SIG-M5 (cell line): ENCODE measurements at places on chromosomes 1 and 21.

GRCh38 chr1:205706601-205707502, 26.5 kb upstream of the SLC45A3 start:
- DNase-seq, result no peak

DNA sequence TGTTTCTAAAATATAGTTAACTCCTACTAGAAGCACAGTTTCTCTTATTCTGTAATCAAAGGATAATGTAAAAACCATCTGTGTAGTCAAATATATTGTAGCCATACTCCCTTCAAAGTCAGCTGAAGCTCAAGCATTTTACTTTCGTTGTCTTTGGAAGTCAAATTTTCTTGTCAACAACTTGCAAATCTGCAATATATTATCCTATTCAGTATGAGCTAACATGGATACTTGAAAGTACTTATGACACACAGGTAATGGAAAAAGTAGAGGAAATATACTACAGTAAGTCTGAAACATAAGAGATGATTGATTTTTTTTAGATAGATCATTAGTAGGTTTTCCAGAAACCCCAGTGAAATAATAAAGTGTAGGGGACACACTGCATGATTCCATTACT, 121.5 kb downstream of the COL24A1 start:
- no peak for DNase-seq

GRCh38 chr1:199691540-199691939, 336.0 kb upstream of the NR5A2 start:
- DNase-seq, result no peak

- DNase-seq, result no peak
These were observed 144.3 kb downstream of the ZSCAN20 start for GRCh38 chr1:33616780-33617179.

- DNase-seq, result no peak
These were observed 158.3 kb downstream of the FGGY start for GRCh38 chr1:59455206-59455605.

DNA sequence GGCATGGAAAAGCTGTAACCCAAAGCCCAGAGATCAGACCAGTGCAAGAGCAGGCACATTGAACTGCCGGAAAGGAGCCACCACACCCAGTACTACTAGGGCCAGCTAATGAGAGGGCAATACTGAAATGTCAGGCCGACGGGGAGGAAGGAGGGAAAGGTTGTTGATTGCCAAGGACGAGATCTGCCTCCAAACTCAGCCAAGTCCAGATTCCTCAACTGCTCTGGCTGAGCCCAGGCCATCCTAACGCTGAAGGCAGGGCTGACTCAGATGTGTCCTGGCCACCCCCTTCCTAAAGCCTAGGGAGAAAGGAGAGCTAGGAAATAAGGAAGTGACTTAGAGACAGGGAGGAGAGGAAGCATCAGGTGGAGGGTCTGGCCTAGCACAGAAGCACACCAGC, 42.1 kb upstream of the IPO9 start:
- no peak for DNase-seq

DNA sequence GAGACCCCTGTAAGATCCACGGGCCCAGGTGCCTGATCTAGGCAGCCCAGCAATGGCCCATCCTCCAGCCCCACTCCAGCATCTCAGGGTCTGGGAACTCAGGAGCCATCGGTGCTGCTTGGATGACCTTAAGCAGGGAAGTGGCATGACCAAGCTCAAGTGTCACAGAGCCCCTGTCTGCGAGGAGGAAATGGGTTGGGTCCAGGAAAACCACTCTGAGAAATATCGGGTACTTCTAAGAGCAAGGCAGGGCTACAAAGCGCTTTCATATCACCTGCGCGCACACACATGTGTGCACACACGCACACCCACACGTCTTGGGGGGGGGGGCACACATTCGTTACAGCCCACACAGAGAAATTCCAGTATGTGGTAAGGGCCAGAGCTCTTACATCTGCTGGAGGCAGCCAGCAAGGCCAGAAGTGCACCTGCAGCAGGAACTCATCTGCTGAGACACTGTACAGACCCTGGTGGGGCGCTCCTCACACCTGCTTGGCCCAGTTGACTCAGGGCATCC, 32.6 kb upstream of the SPOCD1 start:
- no peak for DNase-seq

GRCh38 chr1:161199506-161200139, 769 bp upstream of the ADAMTS4 start:
- DNase-seq, result no peak

- no peak for DNase-seq
These were observed 175.1 kb downstream of the FASLG start for GRCh38 chr1:172833954-172834353.

DNA sequence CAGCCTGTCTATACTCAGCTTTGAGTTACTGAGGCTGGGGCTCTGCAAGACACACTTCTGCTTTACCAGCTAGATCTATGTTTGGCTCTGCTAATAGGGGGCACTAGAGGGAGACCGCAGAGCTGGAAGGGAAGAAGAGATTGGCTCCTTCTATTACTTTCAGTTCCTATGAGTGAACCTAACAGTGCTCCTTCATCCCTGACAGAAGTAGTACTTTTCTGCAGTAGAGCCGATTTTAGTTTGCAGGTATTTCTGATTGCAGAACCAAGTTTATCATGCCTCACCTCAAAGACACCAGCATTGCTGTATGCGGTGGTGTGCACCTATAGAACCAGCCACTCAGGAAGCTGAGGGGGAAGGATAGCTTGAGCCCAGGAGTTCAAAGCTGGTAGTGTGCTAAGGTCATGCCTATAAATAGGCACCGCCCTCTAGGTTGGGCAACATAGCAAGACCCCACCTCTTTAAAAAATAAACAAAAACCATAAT, 5.7 kb upstream of the ZDHHC18 start:
- peak; percentile 75 for DNase-seq

DNA sequence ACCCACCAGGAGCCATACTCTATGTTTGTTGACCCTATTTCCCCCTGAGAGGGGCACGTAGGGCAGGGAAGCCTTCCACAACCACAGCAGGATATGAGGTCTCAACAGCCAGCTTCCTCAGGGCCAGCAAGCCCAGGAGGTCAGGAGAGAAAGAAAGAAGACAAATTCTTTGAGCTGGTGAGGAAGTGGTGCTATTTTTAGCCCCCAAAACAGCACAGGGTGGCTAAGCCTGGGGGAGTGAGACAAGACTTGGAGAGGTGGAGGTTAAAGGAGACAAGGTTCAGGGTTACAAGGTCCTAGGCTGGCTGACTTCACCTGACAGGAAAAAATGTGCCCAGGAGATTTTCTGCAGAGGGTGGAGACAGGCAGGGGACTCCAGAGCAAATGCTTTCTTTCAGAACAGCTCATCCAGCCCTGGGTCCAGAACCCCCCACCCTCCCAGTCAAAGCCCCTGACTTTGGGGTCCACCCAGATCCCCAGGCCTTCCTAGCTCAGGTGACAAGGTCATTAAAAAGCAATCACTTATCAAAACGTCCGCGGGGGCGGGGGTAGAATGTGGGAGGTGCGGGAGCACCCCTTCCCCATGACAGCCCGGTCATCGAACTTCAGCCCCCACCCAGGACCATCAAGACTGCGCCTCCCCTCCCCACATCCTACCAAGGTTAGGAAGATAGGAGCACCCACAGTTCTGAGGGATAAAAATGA, 1.3 kb downstream of the SV2A start:
- no peak for DNase-seq

DNA sequence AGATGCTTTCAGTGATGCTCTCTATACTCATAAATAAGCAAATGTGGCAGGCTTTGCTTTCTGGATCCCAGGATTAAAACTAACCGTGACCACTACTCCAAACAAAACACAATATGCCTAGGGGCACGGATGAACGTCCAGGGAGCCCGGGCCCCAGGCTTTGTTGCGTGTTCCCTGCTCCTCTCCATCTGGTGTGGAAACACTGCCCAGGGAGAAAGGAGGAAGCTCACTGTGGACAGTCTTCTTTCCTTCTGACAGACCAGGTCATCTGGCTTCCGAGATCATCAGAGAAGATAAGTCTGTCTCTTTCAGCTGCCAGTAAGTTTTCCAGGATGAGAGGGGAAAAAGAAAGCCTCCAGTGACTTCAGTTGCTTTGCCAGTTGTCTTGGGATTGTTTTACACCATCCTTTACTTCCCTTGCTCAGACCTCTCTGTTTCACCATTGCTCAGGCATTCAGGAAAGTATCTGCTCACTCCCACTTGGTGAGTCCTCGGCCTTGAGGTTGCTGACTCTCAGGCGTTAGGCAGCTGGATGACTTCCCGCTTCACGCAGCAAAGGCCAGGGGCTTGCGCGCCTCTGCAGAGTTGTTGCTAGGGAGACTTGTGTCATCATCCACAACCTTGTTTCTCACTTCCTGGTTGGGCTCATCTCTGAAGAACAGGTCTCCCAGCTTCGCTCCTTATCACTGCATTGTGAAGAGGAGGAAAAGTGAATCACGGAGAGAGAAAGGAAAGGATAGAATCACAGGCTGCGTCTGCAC, 20.6 kb upstream of the PGD start:
- DNase-seq, result peak; percentile 63

GRCh38 chr1:147585640-147586383, 44.5 kb downstream of the BCL9 start:
- no peak for DNase-seq

GRCh38 chr1:8520483-8520966, 202.6 kb downstream of the SLC45A1 start:
- DNase-seq, result no peak

GRCh38 chr1:117655220-117655577, 49.4 kb downstream of the TENT5C start:
- no peak for DNase-seq

- no peak for DNase-seq
These were observed at the start of gene C1orf115 for GRCh38 chr1:220690140-220691052. Gene C1orf115, plus strand, starts transcription at chr1:220690363. Its CDS starts 40 bp downstream, at chr1:220690403.

DNA sequence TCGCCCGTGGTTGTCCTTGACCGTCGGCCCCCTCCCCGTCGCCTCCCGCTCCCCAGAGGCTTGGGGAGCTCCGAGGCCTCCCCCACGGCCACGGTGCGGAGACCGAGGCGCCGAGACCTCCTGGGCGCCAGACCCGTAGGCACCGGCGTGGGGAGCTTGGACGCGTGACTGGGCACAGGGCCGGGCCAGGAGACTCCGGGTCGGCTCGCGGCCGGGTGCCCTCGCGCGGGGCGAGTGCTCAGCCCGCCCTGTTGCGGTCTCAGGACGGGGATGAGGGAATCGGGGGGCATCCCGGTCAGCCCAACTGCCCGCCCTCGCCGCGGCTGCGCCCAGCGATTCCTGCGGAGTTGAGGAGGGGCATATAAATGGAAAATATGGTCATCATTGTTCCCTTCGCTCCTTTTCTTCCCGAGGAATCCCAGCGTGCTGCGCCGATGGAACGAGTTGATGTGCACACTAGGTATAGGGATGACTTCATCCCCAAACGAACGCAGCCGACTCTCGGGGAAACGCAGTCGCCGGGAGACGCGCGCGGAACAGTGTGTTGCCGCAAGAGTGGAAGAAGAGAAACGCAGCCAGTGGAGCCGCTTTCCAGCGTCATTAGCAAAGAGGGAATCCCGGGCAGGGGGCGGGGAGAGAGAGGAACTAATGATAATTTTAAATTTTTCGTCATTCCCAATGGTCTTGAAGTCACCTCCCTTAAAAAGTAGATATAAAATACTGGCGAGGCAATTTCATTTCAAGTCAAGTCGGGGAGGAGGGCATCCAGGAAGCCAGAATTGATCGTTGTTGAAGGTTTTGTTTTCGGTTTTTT, 747 bp upstream of the ENAH start:
- no peak for DNase-seq

DNA sequence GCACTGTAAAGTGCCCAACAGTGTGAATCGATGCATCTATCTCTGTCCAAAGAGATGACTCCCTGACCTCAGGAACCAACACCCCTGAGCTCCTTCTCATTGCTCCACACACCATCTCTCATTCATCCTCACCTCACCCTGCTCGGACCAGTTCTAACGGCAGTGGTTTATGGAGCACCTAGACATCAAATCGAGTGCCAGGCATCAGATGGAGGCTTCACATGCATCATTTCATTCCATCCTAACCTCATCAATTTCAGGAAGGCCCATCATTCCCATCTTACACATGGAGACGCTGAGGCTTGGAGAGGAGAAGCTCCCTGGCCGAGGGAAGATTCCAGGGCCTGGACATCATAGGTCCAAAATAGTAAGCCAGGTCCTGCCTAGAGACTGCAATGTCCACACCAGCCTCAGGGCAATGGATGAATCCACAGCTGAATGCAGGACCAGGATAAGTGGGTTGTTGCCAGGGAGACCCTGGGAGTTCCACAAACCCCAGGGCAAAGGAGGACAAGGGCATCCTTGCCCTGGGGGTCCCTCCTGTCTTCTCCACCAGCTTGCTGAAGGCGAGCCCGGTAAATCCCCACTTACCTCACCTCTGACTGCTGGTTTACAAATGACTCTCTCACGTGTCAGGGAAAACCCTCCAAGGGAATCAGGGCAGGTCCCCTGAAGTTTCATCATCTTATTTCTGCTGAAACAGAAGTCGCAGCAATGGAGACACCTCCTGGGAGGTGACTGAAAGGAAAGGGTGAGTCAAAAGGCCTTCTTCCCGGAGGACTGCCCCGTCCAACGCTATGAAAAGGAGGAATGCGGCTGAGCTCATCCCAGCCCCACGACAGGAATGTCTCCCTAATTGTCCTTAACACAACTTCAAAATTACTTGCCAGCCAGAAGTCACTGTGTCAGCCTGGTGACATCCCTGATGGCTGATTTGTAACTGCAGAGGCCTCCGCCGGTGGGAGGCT, 9.0 kb upstream of the IFFO2 start:
- no peak for DNase-seq

DNA sequence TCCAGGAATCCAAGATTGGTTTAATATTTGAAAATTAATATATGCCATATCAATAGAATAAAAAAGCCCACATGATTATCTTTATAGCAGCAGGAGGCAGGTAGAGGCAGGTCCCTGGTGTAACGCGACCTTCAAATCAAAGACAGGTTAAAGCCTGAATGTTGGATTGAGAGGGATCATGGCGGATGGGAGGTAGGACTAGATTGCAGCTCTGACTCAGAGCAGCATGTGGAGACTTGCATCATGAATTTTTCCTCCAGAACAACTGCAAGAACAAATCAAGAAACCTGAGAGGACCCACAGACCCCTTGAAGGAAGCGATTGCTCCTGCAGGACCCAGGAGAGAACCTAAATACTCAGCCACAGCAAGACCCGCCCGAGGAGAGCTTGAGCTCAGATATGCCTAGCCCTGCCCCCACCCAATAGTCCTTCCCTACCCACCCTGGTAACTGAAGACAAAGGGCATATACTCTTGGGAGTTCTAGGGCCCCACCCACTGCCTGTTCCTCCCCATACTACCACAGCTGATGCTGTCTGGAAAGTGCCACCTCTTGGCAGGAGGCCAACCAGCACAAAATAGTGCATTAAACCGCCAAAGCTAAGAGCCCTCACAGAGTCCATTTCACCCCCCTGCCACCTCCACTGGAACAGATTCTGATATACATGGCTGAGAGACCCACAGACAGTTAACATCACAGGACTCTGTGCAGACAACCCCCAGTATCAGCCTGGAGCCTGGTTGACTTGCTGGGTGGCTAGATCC, 19.5 kb downstream of the S100B start:
- no peak for DNase-seq

GRCh38 chr1:63864224-63864641, 90.4 kb downstream of the ROR1 start:
- no peak for DNase-seq
